NCI-H1436 treated with DMSO at 0.1 percent for 48 hours (cell line): ENCODE measurements at places on chromosomes 5 and 9.

GRCh38 chr5:180121826-180122413 lies 50.4 kb upstream of the RNF130 start:
- no peak for DNase-seq

DNA sequence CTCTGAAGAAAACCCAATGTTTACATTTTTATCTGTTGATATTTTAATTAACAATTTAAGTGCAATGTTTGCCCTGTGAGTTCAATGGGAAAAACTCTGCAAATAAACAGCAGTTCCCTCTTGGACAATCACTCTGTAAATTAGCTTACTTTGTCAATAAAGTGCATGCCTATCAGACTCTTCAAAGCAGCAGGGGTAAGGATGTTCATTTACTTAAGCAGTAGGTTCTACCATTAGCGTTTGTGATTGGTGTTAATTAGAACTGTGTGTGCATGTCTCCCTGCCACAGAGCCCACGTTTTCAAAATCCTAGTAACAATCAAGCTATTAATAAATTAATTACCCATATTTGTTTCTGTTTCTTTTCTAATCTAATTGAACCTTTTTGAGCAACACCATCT lies 1921.6 kb upstream of the WWC1 start:
- no peak for DNase-seq

DNA sequence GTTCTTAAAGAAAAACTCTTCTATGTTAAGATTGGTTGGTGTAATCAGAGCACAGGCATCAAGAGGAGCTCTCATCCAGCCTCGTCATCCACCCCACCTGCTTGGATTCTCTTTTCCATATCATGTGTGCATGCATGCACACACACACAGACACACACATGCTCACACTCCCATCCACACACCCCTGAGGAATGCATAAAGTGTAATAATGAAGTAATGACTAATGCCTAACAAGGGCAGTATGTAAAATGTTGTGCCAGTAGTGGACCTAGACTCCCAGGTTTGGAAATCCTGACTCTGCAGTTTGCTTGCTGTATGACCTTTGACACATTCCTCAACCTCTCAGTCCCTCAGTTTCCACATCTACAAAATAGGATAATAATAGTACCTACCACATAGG lies 280.0 kb upstream of the ANKRD55 start:
- DNase-seq = no peak

DNA sequence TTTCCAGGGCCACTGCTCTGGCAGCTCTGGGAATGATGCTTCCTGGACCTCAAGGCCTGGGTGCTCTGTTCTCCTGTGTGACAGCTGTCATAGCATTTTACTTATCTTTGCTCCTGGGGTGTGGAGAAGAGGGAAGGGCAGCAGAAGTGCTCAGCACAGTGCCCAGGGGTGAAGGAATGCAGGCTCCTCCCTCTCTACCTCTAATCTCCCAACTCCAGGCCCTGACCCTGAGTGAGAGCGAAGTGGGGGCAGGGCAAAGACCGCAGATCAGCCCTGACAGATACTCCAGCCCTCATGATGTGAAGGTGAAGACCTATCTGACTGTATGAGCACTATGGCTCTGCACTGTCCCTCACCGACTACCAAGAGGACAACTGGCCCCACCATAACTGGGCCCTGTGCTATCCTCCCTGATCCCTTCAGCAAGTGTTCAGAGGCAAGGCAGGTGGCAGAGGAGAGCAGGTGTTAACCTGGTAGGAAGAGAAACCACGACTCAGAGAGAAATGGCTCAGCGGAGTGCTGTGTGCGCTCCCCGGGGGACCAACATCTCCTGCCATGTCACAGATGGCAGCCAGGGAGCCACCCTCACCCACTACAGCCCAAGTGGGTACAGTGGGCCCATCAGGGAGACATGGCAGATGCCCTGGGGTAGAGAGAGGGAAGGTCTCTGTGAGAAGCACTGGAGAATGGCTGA lies 16.8 kb downstream of the ACSL6 start:
- no peak for DNase-seq

- no peak for DNase-seq
Observed at GRCh38 chr5:1041225-1042143, 32.9 kb downstream of the NKD2 start.

DNA sequence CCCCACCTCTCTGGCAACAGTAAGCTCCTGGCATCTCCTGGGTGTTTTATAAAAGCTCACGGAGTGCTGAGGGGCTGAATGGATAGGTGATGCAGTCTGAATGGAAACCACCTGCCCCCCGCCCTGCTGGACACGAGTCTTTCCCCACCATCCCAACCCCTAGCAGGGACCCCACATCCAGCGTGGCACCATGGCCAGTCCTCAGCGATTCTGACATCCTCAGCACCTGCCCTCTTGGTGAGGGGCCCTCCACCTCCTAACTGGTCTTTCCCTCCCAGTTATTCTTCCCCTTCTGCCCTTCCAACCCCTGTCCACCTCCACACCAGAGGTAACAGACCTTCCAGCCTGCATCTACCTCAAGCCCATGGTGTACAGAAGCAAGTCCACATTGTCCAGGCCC lies 38.7 kb upstream of the GABBR2 start:
- DNase-seq = no peak

- no peak for DNase-seq
Observed at GRCh38 chr9:126611193-126611591, 2.5 kb upstream of the LMX1B start.

GRCh38 chr9:137188086-137188489 lies 272 bp downstream of the ANAPC2 start:
- DNase-seq = no peak

DNA sequence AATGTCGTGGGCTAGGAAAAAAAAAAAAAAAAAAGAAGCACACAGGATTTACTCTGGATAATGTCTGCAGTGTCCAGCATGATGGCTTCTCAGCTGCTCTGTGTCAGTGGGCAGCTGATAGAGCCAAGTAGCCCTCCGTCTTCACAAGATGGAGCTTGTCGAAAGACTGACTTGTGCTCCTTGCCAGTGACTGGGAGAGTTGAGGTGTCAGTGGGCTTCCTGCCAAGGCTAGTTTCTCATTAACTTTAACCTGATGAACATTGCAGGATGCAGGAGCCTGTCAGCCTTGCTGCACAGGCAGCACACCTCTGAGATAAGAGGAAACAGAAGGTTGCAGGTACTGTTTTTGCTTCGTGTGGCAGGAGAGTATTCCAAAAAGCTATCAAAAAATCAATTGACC lies 171.4 kb upstream of the SGCD start:
- DNase-seq = no peak

DNA sequence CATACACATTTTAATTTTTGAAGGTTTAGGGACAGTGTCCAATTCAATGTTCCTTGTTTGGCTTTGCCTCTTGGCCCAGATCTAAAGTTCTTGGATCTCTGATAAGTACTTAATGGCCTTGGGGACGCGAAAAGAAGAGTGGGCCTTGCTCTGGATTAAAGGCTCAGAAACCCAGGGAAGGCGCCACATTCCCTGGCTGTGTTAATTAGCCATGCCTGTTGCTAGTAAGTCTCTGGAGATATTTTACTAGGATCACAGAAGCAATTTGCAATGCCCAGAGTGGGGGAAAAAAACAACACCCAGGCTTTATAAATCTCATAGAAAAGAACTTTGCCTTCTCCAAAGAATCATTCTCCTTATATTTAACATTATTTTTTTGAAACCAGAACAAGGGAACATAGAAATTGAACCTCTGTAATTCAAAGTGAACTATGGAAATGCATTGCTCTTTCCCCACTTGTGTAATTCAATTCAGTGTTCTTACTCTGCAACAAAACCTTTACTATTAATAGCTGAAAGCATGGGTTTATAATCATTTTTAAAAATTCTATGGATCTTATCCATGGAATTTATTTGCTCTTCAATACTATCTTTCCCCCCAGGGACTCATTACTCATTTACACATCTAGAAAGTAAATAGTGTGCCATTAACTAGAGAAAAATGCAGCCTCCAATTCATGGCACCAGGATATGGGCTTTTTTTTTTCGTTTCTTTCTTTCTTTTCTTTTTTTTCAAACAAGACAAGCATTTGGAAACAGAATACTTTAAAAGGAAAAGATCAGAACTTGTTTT lies 172.2 kb upstream of the ANKRD55 start:
- DNase-seq = no peak

DNA sequence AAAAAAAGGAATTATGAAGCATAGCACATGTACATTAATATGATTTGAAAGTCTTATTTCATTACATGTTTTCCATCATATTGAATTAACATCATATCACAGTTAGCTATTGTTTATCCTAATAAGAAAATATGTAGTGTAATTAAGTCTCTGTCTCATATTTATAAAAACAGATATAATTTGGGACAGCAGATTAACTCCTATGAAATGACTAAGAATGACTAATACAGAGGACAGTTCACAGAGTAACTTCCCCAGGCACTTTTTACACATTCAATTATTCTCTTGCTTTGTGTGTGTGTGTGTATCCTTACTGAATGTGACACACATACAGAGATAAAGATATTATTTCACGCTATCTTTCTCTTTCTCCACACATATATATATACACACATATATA lies 2400.9 kb upstream of the C9orf72 start:
- DNase-seq = no peak

DNA sequence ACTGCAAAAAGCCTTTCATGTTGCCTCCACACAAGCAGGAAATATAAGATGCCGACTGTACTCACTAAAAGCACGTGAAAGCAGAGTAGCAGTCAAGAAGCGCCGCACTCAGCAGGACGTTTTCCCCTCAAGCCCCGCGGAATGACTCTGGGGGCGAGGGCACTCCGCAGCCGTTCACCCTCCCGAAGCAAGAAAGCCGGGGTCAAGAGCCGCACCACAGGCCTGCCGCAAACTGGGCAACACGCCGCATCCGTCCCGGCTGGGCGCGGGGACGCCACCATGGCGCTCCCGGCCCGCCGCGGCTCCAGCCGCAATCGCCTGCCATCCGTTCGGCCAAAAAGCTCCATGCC lies 364 bp downstream of the RPS6 start:
- no peak for DNase-seq

DNA sequence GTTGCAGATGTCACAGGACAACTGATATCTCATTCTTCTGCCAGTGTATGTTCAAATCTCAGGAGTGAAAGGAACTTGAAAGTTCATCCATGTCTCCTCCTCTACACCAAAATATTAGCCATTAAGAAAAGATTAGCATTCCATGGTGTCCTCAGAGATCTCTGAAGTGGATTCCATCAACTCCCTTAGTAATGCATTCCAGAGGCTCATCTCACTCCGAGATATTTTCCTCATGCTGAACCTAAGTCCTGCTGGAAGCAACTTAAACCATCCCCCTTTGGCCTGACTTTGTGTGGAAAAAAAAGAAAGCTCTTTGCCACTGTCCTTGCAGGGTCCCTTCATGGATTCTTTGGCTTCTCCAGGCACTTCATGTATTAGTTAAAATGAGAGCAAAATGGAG lies 155.7 kb upstream of the ZNF462 start:
- DNase-seq = no peak

GRCh38 chr9:114266969-114267368 lies 55.9 kb upstream of the ORM1 start:
- no peak for DNase-seq

DNA sequence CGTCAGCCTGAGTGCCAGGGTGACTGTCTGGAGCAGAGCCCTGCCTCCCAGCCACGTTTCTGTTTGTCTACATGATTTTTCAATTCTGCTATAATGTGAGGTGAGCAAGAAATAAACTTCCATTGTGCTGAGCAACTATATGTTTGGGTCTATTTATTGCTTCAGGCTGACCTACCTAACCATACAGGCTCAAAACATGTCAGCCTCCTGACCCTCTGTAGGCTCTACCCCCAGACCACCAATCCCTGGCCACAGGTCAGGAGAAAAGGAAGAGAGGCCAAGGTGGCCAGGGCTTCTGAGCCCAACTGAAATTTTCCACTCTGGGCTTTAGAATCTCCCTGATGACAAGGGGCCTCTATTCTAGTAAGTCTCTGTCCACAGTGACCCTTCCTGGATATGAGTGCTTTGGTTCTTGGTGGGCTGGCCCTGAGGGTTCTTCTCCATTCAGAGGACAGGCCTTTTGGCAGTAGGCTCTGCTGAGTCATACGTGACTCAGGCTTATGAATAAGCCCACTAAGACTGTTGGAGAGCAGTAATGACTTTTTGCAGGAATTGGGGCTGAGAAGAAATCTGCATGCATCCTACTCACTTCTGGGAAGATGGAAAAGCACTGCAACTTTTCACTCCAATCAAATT lies 117.2 kb upstream of the TBCA start:
- DNase-seq = no peak
